ENCODE measurements at places on chromosomes 3 and 15. TPM values are rescaled to one million over a fixed set of nuclear protein-coding genes. Genes with fewer than 3 reads are reported as not detected.

IGSF10 gene
- 3.0 TPM for total RNA-seq

PRRT3 gene
- total RNA-seq, result 0.57 TPM

DNA sequence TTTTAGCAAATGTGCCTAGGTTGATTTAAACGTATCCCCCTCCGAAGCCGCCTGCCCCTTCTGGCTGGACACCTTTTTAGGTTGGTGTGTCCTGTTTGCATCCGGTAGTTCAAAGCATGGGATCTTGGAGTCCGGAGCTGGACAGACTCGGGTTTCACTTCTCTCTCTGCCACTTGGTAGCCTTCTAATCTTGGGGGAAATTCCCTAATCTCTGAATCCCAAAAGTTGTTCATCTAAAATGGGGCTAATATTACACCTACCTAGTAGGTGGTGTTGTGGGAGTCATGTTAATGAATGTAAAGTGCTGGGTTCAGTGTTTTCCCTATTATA is 760 bp downstream of the FANCI start:
- DNase-seq, result no peak

- DNase-seq, result peak; percentile 72
Measured at GRCh38 chr3:51391566-51392354, 675 bp downstream of the RBM15B start.
